NCI-H446 (cell line): ENCODE measurements at places on chromosomes 12 and 14.

GRCh38 chr14:55328317-55328716 lies 57.1 kb downstream of the FBXO34 start:
- no peak for DNase-seq

DNA sequence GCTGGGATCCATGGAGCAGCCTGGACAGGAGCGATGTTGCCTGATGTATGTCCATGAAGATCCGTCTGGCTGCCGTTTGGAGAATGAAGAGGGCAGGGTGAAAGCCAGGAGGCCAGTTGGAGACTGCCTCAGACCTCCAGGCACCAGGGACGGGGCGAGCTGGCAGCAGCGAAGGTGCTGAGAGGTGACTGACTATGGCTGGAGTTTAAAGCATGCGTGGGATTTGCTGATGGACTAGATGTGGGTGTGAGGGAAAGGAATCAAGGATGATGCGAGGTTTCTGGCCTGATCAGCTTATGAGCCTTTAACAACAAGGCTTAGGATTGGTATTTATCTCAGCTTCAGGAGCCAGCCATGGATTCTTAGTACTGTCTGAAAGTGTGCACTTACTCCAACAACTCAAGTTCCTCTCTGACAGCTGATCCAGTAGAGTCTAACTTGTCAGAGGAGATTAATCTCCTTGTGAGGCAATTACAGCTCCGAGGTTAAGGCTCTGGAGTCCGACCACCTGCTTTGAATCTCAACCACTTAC lies 49.4 kb downstream of the DYNC1H1 start:
- DNase-seq: no peak

- DNase-seq: no peak
Observed at GRCh38 chr12:77795699-77796098, 35.0 kb upstream of the NAV3 start.

- no peak for DNase-seq
Observed at GRCh38 chr12:76137606-76138005, 53.1 kb upstream of the NAP1L1 start.

GRCh38 chr12:115657081-115658013 lies 620.1 kb downstream of the MED13L start:
- no peak for DNase-seq

DNA sequence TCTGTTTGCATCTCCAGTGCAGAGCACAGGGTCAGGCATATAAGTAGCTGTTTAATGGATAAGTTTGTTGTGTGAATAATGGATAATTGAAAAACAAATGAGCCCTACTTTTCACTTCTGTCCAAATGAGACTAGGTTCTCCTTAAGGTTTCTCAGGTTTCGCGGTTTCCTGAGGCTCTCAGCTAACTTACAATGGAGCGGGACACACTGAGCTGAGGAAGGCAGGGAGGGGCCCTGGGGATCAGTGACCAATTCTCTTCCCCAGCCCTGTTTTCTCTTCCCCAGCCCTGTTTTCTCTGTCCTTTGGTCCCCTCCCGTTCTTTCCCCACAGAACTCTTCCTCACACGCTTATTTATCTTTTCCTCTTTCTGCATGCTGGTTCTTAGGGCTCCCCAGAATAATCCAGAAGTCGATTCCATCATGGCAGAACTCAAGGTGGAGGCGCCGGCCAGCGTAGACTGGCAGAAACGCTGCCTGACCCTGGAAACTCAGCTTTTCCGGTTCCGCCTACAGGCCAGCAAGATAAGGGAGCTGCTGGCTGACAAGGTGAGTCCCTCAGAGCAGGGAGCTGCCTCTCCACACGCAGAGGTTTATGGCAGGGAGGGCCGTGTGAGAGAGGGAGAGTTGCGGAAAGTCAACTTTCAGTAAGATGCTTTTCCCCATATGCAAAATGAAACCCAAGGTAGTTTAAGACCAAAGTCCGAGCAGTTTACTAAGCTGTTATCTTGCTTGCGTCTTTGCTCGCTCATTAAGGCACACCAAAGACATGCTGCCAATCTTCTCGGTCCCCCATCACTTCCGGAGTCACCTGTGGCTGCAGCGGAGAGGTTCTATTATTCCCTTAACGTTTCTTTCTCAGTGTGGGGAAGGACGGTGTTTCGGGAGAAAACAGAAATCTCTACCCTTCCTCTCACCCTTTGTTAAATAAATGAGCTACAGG lies 8.6 kb downstream of the PLEKHH1 start:
- DNase-seq: no peak

DNA sequence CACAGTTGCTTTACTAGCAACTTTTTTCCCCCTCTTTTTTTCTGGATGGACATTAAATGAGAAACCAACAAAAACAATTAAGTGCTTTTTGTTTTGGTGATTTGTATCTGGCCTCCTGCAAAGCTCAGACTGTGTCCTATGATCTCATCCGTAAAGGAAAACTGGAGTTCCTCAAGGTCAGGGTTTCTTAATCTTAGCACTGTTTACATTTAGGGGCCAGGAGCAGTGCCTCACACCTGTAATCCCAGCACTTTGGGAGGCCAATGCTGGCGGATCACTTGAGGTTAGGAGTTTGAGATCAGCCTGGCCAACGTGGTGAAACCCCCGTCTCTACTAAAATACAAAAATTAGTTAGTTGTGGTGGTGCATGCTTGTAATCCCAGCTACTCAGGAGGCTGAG lies 28.0 kb downstream of the ENTPD5 start:
- DNase-seq: no peak

- DNase-seq: no peak
Observed at GRCh38 chr12:101459642-101460346, 15.3 kb upstream of the SPIC start.

- no peak for DNase-seq
Observed at GRCh38 chr12:20210621-20211215, 157.6 kb upstream of the PDE3A start.

- no peak for DNase-seq
Observed at GRCh38 chr12:49370539-49370938, 3.3 kb downstream of the SPATS2 start.

- DNase-seq: no peak
Observed at GRCh38 chr12:72453550-72453949, 181.4 kb downstream of the TRHDE start.

- no peak for DNase-seq
Observed at GRCh38 chr14:102592763-102593060, 263 bp downstream of the RCOR1 start.

- DNase-seq: no peak
Observed at GRCh38 chr12:95784286-95784685, 6.3 kb downstream of the NTN4 start.

GRCh38 chr14:42671636-42672035 lies 1065.0 kb downstream of the LRFN5 start:
- DNase-seq: no peak

- no peak for DNase-seq
Observed at GRCh38 chr14:73211251-73212040, 25.9 kb upstream of the PAPLN start.

- no peak for DNase-seq
Observed at GRCh38 chr12:94566345-94566744, 84.0 kb downstream of the TMCC3 start.

DNA sequence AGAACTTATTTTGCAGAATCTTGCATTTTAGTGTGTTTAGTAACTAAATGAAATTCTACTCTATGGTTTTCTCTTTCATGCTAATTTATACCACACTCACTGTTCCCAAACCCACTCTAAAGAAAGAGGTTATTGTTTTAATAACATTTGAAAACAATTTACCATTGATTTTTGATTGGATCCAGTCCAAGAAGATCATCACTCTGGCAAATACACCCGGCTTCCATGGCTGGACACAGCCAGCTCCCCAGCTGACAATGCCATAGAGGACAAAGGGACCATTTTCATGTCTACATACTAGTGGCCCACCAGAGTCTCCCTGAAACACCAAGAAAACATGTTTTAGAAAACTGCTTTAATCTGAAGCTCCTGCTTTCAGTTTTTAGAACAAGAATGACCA lies 42.4 kb downstream of the OVCH1 start:
- DNase-seq: no peak

DNA sequence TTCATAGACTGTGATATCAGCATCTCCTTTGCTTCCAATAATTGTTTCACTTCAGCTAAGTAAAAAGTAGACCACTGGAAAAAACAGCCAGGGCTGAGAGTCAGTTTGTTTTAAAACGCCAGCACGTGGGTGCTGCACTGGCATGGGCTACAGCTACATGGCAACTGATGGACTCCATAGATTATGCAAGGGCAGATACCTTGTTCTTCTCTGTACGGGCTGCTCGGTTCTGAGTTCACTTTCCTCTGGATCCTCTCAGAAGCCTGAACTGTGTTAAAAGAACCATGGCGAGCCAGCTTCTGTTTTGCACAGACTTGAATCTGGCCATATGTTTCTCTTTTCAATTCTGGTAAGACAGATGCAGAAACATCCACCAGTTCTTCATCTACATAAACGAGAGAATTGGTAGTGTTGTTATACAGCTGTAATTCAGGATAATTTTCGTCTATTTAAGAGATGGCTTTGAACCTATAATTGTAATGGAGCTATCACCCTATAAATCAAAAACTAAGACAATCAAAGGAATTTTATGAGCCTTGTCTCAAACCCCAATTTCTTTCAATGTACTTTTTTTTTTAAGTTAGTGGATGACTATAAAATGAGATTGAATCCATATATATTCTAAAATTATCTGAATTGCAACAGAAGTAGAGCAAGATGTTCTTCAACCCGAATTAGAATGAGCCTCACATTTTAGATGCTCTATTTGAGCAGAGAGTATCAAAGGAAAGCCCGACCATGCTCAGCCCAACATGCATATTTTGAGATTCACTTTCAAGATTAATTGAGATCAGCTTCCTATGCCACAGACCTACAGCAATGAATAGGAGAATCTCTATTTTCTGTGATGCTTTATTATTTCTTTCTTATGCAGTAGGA lies 31.5 kb downstream of the E2F7 start:
- DNase-seq: no peak

DNA sequence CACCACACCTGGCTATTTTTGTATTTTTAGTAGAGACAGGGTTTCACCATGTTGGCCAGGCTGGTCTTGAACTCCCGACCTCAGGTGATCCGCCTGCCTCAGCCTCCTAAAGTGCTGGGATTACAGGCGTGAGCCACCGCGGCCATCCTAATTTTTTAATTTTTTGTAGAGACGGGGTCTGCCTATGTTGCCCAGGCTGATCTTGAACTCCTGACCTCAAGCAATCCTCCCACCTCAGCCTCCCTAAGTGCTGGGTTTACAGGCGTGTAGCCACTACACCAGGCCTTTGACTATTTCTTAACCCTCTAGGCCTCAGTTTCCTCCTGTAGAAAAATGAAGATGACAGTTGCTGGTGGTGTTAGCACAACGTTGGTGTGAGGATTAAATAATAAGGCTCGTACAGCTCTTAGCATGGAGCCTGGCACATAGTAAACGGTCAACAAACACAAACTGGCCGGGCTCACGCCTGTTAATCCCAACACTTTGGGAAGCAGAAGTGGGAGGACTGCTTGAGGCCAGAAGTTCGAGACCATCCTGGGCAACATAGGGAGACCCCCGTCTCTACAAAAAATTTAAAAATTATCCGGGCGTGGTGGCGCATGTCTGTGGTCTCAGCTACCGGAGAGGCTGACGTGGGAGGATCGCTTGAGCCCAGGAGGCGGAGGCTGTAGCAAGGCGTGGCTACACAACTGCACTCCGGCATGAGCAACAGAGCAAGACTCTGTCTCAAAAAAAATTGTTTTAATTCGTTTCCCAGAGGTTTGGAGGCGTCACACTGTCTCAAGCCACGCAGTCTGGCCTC lies 979 bp downstream of the DDX54 start:
- DNase-seq: peak; percentile 70

GRCh38 chr12:95882080-95882479 lies 23.3 kb downstream of the SNRPF start:
- DNase-seq: no peak

DNA sequence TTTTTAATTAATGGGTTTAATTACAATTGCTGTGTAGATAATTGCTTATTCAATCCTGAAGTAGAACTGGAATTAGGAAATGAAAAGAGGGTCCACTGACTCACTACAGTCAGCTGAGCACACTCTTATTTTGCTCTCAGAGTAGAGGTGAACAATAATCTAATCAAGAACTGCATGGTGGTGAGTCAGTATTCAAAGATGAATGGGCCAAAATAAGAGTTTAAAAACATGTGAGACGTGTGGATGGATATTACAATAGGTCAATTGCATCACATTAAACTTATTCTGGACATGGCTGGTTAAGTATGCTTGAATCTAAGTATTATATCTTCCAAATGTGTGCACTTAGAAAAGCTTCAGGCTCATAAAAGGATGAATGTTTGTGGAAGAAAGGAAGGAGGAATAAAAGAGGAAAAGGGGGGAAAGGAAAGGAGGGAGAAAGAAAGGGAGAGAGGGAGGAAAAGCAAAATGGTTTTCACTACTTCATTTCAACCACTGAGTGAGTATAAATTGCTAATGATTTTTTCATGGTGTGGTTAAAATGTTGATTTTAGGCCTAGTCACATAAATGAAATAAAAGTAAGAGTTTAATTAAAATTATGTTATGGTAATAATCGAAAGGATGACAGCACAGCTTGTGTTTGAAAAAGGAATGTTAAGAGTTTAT lies 27.0 kb upstream of the EEA1 start:
- DNase-seq: no peak

GRCh38 chr12:16282978-16283377 lies 5.5 kb upstream of the SLC15A5 start:
- DNase-seq: no peak

DNA sequence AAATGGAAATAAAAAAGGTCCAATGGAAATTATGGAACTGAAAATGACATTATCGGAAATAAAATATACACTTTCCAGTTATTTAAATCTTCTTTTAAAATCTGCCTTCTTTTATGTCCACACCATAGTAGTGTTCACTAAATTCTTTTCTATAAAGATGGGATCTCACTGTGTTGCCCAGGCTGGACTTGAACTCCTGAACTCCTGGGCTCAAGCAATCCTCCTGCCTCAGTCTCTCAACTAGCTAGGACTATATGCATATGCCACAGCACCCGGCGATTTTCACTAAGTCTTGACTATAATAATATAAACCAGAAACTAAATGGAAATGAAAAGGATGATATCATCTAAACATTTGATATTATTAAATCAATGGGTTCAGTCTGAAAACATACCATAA lies 188.4 kb downstream of the MED13L start:
- no peak for DNase-seq

DNA sequence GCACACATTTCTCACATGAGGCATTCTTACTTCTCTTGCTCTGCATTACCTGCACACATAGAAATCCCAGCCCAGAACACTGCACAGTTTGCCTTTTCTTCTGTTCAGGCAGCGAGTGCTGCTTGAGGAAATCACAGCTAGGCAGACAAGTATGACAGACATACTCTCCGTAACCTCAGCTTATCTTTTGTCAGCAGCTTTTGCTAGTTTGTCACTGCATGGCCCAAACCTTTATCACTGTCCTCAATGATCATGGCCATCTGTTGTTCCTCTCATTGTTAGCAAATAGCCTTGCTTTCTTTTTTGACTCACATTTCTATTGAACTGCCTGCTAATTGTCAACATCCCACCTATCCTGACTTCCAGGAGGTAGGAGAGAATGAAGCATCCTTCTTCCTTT lies 5.3 kb downstream of the ZNF10 start:
- no peak for DNase-seq

- no peak for DNase-seq
Observed at GRCh38 chr12:14280921-14281320, 84.6 kb upstream of the ATF7IP start.

- DNase-seq: no peak
Observed at GRCh38 chr12:112350593-112351592, 31.3 kb downstream of the HECTD4 start.
